Activated naive CD4-positive, alpha-beta T cell treated with anti-CD3 and anti-CD28 coated beads, Interleukin-2, amount 50 U/mL, for 72 hours (primary cell): ENCODE measurements at places on chromosomes 1 and 21. TPM values are rescaled to one million over a fixed set of nuclear protein-coding genes. Genes with fewer than 3 reads are reported as not detected.

SLC16A4 gene
- total RNA-seq, result 0.45 TPM

SRP9 gene
- 281 TPM for total RNA-seq

SEC22B gene
- total RNA-seq, result 21.2 TPM

POU3F1 gene
- total RNA-seq, result not detected

BACE2 gene
- 1.3 TPM for total RNA-seq

STIL gene
- 34.7 TPM for total RNA-seq

PLA2G2C gene
- total RNA-seq, result not detected

PSMD4 gene
- 189 TPM for total RNA-seq

MIXL1 gene
- not detected for total RNA-seq

ZNF670 gene
- total RNA-seq, result 4.5 TPM

SPRR1B gene
- not detected for total RNA-seq

KCNQ4 gene
- total RNA-seq, result 0.73 TPM

NIBAN1 gene
- 19.4 TPM for total RNA-seq

FMN2 gene
- total RNA-seq, result not detected

GBP6 gene
- 0.11 TPM for total RNA-seq

SLC9C2 gene
- not detected for total RNA-seq

IKBKE gene
- total RNA-seq, result 40.7 TPM
